Mammary epithelial cell (primary cell): ENCODE measurements at places on chromosomes 7 and 10.

DNA sequence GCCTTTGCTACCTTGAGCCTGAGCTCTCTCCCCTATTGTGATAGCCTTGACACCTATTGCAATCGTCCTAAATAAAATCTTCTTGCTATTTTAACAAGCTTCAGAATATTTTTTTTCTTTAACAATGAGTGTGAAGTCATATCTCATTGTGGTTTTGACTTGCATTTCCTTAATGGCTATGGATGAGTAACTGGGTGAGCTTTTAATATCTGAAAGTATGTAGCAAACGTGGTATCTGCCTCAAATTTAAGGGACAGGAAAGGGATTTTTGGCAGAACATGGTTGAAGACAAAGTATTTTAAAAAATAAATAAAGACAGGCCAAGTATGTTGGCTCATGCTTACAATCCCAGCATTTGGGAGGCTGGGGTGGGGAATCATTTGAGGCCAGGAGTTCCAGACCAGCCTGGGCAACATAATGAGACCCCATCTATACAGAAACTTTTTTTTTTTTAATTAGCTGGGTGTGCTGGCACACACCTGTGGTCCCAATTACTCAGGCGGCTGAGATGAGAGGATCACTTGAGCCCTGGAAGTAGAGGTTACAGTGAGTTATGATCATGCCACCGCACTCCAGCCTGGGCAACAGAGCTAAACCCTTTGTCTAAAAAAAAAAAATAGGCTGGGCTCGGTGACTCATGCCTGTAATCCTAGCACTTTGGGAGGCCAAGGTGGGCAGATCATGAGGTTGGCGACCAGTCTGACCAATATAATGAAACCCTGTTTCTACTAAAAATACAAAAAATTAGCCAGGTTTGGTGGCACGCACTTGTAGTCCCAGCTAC is 319.3 kb upstream of the NRP1 start:
- DNase-seq, result peak; percentile 64

DNA sequence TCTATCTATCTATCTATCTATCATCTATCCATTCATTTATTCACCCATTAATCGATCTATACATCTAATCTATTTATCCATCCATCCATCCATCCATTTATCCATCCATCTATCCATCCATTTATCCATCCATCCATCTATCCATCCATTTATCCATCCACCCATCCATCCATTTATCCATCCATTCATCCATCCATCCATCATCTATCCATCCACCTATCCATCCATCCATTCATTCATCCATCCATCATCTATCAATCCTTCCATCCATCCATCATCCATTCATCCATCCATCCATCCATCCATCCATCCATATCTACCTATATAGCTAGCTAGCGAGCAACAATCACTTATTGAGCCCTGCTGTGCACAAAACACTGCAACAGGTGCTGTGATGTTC is 953.1 kb upstream of the ZNF722 start:
- no peak for DNase-seq

- DNase-seq, result no peak
Measured at GRCh38 chr7:4873071-4873944, 10.2 kb downstream of the RADIL start.

DNA sequence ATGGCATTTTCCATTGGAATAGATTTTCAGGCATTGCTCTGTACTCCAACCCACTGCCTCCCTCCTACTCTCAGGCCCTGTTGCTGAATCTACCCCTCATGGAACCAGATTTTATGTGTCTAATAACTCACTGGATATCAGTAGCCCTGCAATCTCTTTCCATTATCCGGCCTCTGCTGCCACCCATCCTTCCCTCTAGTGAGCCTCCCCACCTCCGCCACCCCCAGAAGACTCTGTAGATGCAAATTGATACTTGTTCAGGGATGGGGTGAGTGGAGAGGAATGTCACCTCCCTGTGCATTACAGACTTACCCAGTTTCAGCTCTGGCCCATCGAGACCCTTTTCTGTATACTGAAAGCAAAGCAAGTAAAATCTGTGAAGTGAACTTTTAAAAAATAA is 52.3 kb upstream of the PHYHIPL start:
- DNase-seq, result no peak

GRCh38 chr10:79001082-79001885 is 67.5 kb upstream of the ZMIZ1 start:
- no peak for DNase-seq

GRCh38 chr7:149720372-149721083 is 52.9 kb downstream of the ZNF467 start:
- no peak for DNase-seq

- no peak for DNase-seq
Measured at GRCh38 chr10:123726836-123727235, 60.7 kb downstream of the GPR26 start.

DNA sequence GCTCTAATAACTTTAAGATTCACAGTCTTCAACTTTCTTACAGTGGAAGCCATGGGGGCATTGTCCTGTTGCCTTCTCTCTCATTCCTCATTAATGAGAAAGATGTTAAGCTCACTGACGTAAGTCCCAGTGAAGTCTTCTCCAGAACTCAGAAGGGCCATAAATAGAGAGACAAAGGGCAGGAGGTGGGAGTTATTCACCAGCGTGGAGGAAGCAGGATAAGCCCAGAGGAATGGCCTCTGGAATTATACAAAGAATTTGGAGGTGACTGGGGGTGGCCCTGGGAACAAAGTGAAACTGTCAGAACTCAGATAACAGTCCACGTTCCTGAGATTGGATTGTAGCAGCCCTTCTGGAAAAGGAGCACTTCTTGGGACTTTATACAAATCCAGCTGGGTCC is 52.4 kb downstream of the SORBS1 start:
- DNase-seq, result no peak

DNA sequence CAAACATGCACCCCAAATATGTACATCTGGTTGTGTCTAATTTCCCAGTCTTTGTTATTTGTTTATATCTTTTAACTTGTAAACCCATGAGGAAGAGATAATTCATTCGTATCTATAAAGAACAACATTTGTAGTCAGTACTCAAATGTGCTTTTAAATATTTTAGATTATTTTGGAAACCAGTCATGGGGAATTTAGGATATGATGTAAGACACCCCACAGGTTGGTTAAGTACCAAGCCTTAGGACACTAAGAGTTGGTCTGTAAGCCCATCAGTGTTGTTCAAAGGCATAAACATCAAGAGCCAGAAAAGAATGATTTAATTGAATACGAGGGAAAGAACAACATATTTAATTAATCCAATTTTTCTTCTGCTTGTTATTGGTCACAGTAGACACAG is 421.1 kb upstream of the SEMA3C start:
- no peak for DNase-seq

GRCh38 chr7:136692221-136692620 is 176.2 kb upstream of the CHRM2 start:
- DNase-seq, result no peak

DNA sequence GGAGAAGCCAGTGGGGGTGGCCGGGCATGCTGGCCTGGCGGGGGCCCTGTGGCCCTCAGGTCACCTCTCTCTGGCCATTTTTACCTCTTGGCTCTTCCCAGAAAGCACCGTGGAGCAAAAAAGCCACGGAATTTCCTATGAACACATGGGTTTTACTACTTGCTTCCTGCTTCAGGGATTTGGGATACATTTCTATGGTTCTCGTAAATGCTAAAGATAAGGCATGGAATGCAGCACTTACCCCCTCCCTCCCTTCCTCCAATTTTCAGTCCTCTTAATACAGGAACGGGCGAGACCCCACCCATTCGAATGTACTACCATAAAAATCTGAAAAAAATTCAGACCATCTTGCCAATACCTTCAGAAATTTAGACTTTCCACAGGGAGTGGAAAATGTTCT is 279.7 kb downstream of the ARHGAP12 start:
- no peak for DNase-seq

DNA sequence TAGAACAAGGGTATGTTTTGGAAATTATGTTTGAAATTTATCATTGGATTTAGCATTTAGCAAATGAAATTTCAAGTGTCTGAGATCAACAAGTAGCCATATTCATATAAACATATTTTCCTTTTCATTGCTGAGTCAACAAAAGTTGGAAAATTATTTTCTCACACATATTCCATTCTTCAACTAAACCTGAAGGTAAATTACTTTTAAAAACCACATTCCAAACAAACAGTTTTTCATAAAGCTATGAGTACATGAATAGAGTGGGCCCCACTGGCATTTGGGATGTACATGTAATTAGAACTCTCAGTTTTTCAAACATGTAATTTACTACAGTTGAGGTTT is 178.3 kb upstream of the MKLN1 start:
- DNase-seq, result no peak

GRCh38 chr7:22291977-22292376 is 65.0 kb downstream of the RAPGEF5 start:
- DNase-seq, result no peak

DNA sequence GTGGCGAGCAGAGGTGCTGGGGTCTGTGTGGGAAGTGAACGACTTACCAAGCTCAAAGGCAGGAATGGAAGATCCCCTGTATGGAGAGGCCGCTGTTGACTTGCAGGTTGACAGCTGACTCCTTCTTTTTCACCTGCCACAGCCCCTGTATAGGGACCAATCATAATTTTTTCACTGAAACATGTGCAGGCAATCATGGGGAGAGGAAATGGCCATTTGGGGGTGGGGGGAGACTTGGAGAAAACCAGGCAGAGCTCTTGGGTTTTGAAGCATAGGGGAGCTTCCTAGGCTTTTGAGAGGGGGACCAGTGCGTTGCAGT is 101.4 kb downstream of the WDR37 start:
- DNase-seq, result no peak

DNA sequence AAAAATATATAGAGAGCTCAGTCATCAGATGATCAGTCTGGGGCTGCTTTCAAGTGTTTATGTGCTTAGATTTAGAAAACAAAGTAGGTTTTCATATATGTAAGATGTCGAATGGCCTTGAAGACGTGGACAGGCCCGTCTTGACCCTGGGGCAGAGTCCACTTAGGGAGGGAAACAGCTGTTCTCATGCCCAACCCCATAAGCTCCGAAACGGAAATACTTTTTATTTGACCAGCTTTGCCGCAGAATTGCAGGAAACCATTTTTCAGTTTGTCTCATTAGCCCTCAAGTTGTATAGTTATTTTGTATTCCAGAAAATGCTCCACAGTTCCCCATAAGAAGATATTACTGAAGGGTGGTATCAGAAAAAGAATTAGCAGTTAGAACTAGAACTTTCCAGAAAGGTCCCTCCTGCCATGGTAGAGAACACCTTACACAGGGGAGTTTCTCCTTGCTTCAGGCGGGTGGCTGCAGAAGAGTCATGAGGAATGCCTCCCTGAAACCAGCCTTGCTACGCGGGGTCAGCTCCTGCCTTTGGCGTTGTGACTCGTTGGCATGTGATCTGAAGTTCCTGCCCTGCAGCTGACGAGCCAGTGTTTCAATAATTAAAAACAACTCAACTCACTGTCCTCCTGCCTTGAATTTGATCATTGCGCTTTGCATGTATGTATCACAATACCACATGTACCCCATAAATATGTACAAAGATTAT is 192.7 kb downstream of the CELF2 start:
- DNase-seq, result no peak

GRCh38 chr7:2567679-2568278 is 9.0 kb downstream of the IQCE start:
- no peak for DNase-seq

DNA sequence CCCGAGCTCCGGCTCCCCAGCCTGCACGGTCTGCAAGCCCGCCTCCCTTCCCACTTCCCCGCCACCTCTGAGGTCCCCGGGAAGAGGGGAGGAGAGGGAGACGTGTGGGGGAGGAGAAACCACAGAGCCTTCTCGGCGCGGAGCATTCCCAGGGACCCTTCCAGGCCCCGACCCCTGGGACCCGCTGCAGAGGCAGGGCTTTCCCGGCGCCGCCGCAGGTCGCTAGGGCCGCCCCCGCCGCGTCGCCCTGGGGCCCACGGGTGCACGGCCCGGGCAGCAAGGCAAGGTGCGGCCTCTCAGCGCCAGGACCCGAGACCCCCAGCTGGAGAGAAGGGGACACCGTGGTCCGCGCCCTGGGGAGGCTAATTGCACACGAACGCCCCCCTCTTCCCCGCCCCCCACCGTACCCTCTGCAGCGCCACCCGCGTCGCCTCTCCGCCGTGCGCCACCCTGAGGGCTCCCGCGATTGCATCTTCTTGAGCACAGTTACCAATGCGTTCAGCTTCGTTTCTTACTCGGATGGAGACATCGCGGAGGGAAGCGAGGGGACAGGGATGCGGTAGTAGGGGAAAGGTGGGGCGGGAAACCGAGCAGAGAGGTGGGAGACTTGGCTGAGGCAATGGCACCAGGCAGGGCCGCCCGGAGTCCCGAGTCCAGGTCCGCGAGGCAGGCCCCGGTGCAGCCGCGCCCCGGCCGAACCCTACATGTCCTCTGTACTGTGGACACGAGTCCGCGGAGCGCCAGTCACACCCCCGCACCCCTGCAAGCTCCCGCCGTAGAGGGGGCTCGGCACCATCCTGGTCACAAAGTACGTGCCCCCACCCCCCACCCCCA is 28.9 kb downstream of the SKIDA1 start:
- peak; percentile 46 for DNase-seq

DNA sequence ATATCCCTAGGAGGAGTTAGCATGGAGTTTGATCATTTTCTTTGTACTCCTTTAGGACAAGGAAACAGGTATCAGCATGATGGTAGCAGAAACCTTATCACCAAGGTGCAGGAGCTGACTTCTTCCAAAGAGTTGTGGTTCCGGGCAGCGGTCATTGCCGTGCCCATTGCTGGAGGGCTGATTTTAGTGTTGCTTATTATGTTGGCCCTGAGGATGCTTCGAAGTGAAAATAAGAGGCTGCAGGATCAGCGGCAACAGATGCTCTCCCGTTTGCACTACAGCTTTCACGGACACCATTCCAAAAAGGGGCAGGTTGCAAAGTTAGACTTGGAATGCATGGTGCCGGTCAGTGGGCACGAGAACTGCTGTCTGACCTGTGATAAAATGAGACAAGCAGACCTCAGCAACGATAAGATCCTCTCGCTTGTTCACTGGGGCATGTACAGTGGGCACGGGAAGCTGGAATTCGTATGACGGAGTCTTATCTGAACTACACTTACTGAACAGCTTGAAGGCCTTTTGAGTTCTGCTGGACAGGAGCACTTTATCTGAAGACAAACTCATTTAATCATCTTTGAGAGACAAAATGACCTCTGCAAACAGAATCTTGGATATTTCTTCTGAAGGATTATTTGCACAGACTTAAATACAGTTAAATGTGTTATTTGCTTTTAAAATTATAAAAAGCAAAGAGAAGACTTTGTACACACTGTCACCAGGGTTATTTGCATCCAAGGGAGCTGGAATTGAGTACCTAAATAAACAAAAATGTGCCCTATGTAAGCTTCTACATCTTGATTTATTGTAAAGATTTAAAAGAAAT is 4.8 kb downstream of the BAMBI start:
- DNase-seq, result no peak

- DNase-seq, result no peak
Measured at GRCh38 chr10:48463318-48464003, 141.4 kb downstream of the ARHGAP22 start.

DNA sequence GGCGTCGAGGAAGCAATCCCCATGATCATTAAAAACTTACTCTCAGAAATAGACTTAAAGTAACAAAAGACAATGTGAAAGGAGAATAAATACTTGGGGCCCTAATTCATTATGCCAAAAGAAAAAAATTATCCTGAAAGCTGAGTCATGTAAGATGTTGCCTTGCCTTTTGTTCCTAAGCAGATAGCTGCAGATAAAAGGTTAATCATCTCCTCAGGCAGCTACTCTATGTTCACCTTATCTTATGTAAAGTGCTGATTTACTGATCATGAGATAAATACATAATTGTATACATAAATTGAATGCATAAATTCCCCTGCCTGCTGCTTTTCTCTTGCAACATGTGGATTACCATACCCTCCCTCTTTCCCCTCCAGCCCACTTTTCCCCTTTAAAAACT is 28.1 kb upstream of the CREB3L2 start:
- peak; percentile 3 for DNase-seq

GRCh38 chr10:31358688-31359330 is 39.8 kb downstream of the ZEB1 start:
- DNase-seq, result no peak

GRCh38 chr10:72105710-72106109 is 17.4 kb upstream of the SPOCK2 start:
- no peak for DNase-seq
